ELR (cell line): ENCODE measurements at places on chromosomes 6 and 20.

GRCh38 chr20:63691711-63692435 lies 4.6 kb upstream of the TNFRSF6B start:
- DNase-seq = no peak

GRCh38 chr6:168903613-168904345 lies 349.9 kb downstream of the THBS2 start:
- no peak for DNase-seq

GRCh38 chr6:34247481-34248197 lies 1.2 kb downstream of the SMIM29 start:
- peak; percentile 30 for DNase-seq

DNA sequence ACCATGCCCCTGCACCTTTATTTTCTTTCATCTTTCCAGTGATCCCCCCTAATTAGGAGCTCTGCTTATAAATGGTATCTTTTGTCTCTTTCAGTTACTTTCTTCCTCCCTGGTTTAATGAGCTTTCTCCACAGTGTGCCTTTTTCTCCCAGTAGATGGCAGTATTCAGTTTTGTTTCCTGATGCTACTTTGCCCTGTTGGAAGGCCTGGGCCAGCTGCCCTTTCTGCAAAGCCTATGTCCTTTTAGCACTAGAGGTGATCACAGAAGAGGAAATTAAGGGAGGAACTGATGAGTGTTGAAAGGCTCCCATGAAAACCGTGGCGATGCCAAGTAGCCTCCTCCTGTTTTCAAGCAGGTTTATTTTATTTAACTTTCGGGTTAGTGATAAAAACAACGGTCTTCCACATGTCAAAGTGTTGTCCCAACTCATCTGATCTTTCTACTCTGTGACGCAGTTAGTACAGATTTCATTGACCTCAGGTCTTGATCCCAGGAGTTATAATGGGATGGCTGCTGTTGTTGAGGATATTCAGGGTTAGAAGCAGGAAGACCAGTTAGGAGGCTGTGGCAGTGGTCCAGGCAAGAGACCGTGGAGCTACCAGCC lies 184.2 kb upstream of the BMP2 start:
- DNase-seq = peak; percentile 16

DNA sequence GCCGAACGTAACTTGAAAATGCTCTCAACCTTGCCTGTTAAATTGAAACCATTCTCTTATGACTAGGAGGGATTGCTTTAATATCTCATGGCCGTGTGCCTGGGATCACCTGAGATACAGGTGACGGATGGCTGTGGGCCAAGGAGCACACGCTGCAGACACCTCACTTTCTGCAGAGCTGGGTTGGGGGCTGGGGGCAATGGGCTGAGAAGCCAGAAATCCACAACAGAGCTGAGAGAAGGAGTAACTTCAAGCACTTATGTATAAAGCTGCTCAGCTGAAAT lies 170.9 kb downstream of the DTNBP1 start:
- DNase-seq = no peak

GRCh38 chr6:6646384-6646783 lies 57.9 kb downstream of the LY86 start:
- DNase-seq = no peak

DNA sequence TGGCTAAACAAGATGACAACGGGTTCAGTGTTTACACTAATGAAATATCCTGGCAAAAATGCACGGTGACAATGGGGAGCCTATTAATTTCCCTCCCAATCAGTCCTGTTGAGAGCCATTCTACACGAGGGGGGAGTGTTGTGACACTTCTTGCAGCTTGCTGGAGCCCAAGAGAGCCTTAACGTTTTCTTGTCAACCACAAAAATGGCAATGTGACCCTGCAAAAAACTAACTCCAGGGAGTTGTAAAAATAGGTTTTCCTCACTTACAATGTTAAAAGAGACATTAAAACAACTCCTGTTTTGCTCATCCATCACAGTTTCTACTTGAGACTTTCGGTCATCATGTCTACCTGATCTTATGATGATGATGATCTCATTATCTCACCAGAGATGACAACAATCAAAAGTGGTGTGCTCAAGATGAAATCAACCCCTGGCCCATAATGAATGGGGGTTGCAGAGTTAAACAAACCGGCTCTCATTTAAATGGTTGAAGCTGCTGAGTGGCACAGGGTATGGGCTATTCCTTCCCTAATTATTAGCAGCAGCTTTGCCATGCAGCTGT lies 57.9 kb downstream of the GJA10 start:
- no peak for DNase-seq

GRCh38 chr6:41966961-41967311 lies 25.3 kb upstream of the CCND3 start:
- peak; percentile 91 for DNase-seq

- no peak for DNase-seq
These were observed 16.5 kb downstream of the PPP1R10 start for GRCh38 chr6:30600451-30600961.

- no peak for DNase-seq
These were observed 162.5 kb downstream of the VEGFA start for GRCh38 chr6:43932259-43933147.

- no peak for DNase-seq
These were observed 27.6 kb downstream of the NCOA5 start for GRCh38 chr20:46062151-46062550.

GRCh38 chr20:58344741-58345140 lies 35.2 kb downstream of the RAB22A start:
- DNase-seq = peak; percentile 69

DNA sequence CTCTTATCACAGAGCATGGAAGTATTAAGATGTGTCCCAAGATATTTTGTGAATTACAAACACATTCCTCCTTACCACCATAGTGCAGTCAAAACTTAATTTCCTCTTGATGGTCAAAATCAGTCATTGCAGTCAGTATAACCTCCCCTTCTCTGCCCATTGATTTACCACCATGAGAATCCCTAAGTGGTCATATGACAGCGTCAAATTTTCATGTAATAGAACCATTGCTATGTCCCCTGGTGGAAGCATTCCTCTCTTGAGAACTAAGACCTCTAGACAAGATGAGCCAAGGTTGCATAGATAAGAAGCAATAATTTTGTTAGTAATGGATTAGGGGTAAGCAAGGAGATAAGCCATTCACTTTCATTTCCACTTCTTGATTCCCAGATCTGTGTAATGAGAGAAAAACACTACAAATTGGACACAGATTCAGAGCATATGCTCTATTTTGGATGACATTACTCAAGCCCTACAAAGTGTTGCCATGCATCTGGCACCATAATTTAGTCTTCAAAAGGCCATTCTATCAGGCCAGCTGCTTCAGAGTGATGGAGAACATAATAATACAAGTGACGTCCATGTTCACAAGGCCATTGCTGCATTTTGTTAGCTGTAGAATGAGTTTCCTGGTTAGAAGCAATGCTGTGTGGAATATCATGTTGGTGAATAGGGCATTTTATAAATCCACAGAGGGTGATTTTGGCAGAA lies 49.6 kb upstream of the PDE7B start:
- no peak for DNase-seq

GRCh38 chr6:32184084-32184640 lies at the start of gene AGER:
Gene AGER, minus strand, starts transcription at chr6:32184253. Its CDS starts 31 bp downstream, at chr6:32184222.
- no peak for DNase-seq

- peak; percentile 49 for DNase-seq
These were observed 5.7 kb downstream of the SIM1 start for GRCh38 chr6:100458841-100459591.

DNA sequence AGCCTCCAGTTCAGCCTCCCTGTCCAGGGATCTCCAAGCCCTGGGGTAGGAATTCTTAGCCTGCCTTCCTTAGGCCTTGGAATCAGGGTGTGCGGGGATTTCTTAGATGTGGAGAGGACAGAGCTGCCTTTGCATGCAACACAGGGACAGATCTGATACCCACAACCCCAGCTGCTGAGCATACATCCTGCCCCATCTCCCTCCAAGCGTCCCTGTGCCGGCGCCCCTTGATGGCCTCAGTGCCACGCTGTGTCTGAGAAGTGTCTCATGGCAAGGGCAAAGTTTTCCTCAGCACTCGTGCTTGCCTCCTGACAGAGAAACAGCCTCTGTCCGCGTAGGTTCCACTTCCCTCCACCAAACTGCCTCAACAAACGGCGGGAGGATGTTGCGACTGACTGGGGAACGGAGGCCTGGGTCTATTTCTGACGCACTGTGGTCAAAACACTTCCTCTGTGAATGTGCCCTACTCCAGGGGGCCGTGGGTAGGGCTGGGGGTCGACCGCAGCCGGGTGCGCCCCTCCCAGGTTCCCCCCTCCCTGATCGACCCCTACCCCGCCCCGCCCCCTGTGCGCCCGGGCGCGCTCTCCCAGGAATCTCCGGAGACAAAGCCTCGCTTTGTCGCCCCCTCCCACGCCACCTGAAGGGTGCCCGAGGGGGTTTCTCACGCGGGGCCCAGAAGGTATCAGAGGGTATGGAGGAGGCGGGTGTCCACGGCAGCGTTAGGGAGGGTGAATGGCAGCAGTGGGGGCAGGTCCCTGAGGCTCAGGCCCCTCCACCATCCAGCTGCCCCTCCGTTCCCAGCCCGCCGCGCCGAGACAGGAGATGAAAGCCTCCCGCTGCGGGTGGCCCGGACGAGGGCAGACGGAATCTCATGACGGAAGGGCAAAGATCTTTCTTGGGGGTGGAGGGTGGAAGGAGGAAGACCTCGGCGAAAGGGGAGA lies 806 bp downstream of the MICAL1 start:
- DNase-seq = peak; percentile 28

DNA sequence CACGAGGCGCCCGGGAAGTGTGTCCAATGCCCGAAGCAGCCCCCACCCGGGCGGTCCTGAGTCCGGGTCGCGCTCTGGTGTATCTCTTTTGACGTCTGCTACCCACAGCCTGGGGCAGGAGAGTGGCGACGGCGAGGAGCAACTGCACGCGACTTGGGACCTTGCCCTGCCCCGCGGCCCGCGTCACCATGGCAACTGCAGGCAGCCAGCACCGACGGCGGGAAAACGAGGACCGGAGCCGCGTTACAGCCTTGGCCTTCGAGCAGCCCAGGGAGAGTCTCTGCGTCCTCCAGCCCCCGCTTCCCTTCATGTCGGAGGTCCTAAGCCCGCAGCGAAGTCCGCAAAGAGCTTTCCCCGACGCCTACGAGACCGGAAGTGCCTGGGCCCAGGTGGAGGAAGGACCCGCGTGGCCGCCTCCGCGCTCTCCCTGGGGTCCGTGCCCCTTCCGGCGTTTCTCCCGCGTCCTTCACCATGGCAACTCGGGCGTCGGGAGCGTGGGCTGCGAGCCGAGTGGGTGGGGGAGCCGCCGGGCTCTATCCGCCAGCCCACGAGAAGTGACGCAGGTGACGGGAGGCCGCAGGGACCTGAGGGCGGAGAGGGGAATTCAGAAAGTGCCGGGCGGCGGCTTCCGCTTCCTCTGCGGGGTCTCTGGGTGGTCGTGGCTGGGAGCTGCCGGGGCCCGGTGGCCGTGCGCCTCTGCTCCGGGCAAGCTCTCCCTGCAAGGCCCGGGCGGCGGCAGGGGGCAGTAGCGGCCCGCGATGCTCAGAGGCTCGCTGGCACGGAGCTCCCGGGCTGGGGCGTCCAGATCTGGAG lies 88.6 kb upstream of the TGM3 start:
- peak; percentile 71 for DNase-seq

DNA sequence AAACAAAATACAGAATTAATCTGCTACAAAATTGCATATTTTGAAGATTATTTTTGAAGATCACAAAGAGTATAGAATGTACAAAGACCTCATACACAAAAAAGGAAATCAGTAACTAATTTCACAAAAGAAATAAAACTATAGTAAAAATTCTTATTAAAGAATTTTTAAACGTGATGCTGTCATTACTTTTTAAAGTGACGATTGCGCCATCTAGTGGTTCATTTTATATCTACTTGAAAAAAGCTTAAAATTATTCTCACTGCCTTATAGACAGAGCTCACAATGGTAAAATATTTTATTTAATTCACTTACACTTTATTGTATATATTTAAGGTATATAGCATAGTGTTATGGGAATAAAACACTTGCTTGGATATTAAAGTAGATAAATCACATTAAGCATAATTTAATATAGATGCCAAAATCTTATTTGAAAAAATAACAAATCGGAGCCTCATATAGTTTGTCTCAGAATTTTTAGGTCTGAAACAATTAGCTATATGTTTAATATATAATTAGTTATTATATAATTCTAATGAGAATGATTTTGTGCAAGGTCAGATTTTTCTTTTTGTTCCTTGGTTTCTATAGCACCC lies 128.8 kb downstream of the PHF3 start:
- DNase-seq = peak; percentile 65

GRCh38 chr6:95978230-95978629 lies 37.5 kb upstream of the FUT9 start:
- DNase-seq = no peak

GRCh38 chr6:154602708-154603107 lies 92.2 kb upstream of the CNKSR3 start:
- DNase-seq = no peak

GRCh38 chr6:18380158-18380836 lies 6.9 kb upstream of the RNF144B start:
- DNase-seq = no peak

- DNase-seq = no peak
These were observed 248.0 kb upstream of the PRDM1 start for GRCh38 chr6:105838171-105838570.

DNA sequence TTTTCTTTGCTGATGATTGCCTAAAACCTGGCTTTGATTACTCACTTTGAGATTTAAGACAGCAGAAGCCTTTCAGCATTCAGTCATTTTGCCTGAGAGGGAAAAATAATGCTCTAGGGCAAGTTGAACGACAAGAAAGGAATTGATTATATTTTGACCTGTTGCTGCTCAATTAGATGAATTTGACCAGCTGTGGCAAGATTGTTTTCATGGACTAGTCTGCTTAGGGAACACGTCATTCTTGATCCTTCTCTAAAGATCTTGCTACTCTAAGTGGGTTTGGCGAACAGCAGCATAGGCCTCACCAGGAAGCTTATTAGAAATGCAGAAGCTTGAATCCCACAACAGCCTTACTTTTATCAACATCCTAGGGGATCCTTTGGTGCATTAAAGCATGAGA lies 59.7 kb upstream of the PHACTR1 start:
- no peak for DNase-seq

- no peak for DNase-seq
These were observed 130.1 kb upstream of the TNFAIP3 start for GRCh38 chr6:137736911-137737310.

DNA sequence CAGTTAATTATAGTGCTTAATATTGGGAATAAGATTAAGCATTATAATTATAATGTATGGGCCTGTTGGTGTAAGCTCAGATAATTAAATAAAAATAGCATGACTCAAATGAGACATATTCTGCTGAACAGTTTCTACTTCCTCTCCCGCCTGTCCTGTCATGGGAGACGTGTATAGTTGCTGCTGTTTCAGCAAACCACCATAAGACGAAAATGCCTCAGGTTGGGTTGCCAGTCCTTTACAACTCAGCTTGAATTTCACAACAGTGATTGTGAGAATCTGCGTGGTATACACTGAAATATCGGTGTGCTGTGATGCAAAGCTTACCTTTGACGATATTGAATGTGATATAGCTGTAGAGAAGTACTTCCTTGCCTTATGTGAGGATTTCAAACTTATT lies 99.5 kb downstream of the POPDC3 start:
- DNase-seq = no peak

GRCh38 chr6:53358440-53359094 lies 9.8 kb upstream of the ELOVL5 start:
- DNase-seq = no peak

GRCh38 chr6:116512111-116512559 lies 696 bp downstream of the CALHM5 start:
- peak; percentile 21 for DNase-seq

GRCh38 chr6:145347216-145347615 lies 388.1 kb downstream of the EPM2A start:
- no peak for DNase-seq
